HS-27A (cell line): ENCODE measurements at places on chromosomes 13 and 19.
A peak's percentile ranks its signal among the peaks of the same experiment; 100 is the strongest.

DNA sequence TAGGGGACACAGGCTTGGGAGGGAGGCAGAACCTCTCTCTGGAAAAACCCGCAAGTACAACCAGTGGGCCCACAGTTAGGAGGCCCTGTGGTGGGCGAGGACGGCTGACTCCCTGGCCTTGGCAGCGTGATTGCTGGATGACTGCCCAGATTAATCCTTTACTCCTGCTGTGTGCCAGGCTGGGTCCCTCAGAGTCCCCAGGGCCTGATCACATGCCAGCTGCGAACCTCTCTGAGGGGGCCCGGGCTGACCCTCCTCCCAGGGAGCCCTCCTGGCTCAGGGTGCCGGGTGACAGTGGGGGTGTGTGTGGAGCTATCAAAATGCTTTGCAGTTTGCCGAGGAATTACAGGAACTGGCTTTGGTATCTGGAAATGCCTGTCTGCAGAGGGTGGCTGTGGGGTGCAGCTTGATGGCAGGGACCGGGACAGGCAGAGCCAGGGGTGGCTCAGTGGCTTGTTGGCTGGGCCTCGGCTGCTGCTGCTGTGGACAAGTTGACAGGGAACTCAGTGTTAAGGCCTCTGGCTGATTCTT is 48.9 kb downstream of the DNM2 start:
- DNase-seq = no peak

DNA sequence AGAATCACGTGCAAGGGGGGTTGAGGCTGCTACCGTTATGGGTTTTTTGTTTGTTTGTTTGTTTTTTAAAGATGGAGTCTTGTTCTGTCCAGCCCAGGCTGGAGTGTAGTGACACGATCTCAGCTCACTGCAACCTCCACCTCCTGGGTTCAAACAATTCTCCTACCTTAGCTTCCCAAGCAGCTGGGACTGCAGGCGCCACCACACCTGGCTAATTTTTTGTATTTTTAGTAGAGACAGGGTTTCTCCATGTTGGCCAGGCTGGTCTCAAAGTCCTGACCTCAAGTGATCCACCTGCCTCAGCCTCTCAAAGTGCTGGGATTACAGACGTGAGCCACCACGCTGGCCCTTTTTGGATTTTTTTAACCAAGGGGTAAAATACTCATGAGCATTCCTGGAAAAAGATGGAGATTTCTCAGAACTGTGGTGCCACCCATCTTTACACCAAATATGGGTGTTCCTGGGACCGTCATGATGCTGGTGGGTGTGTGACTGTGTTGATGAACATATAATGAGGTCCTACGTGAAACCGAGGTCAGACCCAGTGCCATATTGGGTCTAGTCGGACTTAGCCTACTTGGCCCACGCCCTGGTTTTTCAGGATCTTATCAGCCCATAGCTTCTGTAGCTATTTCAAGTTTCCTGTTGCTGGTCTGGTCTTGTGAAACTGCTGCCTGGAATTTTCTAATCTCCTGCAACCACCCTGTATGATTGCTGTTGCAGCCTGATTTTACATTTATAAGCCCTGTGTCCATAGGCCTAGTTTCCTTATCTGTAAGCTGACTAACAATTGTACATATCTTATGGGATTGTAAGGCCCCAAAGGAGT is 6.2 kb downstream of the PPP1R15A start:
- no peak for DNase-seq

DNA sequence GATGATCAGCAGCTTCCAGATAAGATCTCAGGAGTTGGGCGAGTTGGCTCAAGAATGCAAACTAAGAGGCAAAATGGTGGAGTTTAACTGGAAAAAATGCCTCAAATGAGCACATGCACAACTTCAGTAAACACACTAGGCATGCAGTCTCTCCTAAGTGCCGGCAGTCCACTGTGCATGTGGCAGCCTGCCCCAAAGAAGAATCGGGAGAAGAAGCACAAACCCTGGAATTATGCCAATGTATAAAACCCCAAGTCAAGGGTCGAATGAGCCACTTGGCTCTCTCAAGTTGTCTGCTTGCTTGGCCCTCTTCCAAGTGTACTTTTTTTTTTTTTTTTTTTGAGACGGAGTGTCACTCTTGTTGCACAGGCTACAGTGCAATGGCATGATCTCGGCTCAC is 53.3 kb upstream of the SLITRK1 start:
- no peak for DNase-seq

DNA sequence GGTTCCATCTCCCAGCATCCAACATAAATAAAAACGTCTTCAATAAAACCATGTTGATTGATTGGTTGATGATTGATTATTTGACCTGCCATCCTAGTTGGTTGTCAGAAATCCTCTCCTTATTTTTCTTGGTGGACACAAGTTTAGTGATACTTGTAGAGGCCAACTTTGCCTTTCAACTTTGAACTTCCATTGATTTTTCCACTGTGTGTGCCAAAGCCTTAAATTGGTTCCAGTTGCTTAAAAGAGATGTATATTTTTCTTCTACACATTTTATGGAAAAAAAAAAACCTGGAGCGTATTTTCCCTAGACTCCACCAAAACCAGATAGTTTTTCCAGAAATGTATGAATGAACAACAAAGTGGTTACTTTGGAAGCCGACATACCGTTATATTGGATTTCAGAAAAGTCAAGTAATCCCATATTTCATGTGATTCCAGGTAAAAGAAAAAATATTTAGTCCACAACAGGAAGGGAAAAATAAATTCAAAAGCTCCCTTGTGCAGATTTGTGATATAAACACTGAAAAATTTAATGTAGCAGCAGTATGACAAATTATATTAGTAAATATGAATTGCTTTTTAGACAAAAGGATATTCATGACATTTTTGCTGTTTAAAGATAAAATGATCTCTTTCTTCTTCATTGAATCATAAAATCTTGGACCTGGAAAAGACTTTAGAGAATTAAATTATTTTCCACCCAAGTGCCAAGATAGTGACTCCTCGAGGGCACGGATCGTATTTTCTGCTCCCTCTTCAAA is 85.2 kb downstream of the MBNL2 start:
- DNase-seq = no peak

DNA sequence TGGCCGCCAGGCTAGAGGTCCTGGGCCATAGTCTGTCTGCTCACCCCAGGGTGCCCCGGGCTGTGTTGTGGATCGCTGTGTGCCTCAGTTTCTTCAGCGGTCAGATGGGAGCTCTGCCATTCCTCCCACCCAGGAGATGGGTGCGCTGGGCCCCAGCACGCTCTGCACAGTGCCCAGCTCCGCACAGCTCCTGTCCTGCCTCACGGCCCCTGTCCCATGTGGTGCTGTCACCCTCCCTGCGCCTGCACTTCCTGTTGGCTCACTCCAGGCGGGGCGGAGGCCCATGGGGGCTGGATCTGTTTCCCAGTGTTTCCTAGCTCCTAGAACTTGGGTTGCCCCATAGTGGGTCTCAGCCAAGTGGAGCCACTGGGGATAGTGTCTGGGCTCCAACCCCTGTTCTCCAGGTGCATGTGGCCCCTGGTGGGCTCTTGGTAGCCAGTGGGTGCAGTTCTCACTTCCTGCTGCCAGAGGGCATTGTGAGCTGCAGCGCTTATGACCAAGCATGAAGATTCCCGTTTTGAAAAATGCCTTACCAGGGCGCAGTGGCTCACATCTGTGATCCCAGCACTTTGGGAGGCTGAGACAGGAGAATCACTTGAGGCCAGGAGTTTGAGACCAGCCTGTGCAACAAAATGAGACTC is 69.8 kb downstream of the KDM4B start:
- DNase-seq = no peak

DNA sequence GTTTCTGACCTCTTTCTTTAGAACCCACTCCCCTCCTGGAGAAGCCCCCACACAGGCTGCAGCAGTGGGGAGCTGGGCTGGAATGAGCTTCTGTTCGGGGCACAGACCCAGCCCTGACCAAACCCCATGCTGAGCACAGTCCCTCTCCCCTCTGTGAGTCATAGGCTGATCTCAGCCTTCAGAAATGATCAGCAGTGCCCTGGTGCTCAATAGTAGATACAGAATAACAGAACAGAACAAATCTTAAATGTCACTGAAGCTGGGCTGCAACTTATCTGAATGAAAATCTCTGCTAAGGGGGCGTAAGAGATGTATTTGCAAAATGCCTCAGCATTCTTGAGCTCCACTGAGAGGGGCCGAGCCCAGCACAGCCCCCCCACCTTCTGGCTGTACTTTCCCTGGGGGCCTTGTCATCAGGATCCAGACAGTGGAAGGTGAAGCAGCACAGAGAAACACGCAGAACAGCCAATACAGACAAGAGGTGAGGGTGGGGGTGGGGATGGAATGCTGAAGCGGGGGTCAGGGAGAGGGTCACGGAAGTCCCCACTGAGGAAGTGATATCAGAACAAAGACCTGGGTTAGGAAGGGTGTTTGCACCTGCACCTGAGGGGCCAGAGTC is 9.9 kb downstream of the ZNF665 start:
- peak; percentile 62 for DNase-seq

- no peak for DNase-seq
These were observed 14.5 kb downstream of the FCGBP start for GRCh38 chr19:39919976-39920375.
